Activated CD4-positive, alpha-beta T cell treated with anti-CD3 and anti-CD28 coated beads, Interleukin-2, amount 50 U/mL, for 4 hours (primary cell): ENCODE measurements at places on chromosomes 1 and 21.

- DNase-seq, result peak; percentile 4
Measured at GRCh38 chr1:93219443-93219842, 38.9 kb downstream of the CCDC18 start.

- DNase-seq, result no peak
Measured at GRCh38 chr1:229040630-229041358, 230.1 kb upstream of the RAB4A start.

GRCh38 chr1:166952002-166952746 is 23.2 kb downstream of the ILDR2 start:
- no peak for DNase-seq

- DNase-seq, result peak; percentile 7
Measured at GRCh38 chr1:224433041-224433691, 1.4 kb downstream of the WDR26 start.

DNA sequence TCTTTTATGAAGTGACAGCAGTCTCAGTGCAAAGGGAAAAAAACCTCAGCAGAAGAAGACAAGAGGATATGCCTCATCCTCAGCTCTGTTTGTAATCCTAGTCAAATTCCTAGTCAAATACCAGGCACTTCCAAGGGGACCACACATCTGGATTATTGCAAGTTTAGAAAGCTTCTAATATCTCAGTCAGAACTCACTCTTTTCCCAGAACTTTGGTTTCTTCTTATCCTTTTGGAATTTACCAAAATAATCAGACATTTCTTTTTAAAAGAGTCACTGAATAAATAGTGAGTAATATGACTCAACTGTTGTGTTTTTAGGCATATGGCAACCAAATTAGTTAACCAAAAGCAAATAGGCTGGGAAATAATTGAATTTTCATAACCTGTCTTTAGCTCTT is 47.8 kb downstream of the PRRX1 start:
- DNase-seq, result no peak

DNA sequence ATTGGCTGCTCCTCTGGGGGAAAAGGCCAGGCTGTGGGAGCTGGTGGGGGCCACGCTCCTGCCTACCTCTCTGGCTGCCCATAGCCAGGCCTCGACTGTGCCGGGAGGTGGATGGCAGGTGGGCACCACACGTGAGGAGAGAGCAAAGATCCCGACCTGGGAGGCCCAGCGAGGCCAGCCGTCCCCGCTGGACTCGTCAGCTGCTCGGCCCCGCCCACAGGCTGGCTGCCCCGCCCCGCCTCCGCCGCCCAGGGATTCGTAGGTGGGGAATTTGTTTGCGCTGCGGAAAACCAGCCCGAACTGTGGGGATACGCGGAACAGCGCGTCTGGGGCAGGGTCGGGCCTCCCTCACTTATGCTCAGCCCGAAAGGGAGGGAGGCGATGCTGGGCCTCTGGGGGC is 31.7 kb downstream of the TP73 start:
- no peak for DNase-seq

DNA sequence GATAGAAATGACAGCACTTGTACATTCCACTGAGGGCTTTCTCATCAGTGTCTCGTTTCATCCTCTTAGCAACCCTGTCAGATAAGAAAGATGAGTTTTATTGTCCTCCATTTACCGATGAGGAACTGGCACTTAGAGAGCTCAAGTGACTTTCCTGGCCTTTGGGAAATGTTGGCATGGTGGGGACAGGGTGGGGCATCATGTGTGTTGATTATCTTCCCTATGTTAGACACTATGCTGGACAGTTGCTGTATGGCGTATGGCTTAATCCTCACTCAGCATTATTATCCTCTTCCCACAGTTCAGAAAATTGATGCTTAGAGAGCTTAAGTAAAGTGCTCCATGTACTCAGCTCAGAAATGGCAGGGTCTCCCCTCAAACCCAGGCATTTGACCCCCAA is 163.2 kb downstream of the CAMTA1 start:
- no peak for DNase-seq

DNA sequence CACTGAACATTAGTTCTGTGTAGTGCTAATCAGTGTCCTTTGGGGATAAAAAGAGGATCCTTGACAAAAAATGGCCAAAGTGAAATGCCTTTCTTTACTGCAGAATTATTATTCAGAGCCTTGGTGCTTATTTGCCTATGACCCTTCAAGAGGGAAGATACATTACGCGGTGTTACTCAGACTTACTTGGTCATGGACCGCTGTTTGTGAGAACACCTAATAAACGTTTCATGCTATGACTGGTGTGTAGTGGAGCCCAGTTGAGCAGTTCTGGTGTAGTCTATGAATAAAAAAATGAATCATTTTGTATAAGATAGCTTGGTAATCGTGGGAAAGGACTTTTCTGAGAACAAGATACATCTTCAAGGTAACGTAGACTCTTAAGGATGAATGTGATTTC is 8.3 kb downstream of the NFYC start:
- no peak for DNase-seq

GRCh38 chr1:15650433-15650832 is 33.2 kb downstream of the DDI2 start:
- no peak for DNase-seq

- DNase-seq, result no peak
Measured at GRCh38 chr1:111062624-111063023, 77.3 kb downstream of the DRAM2 start.

DNA sequence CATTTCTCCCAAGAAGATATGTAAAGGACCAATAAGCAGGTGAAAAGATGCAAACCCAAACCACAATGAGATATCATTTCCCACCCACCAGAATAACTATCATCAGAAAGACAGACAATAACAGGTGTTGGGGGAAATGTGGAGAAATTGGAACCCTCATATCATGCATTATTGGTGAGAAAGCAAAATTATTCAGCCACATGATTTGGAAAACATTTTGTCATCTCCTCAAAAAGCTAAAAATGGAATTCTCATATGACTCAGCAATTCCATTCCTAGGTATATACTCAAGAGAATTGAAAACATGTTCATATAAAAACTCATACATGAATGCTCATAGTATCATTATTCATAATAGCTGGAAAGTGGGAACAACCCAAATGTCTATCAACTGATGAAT is 25.1 kb upstream of the RNF186 start:
- DNase-seq, result no peak

- no peak for DNase-seq
Measured at GRCh38 chr1:20733360-20733975, 965 bp upstream of the SH2D5 start.

DNA sequence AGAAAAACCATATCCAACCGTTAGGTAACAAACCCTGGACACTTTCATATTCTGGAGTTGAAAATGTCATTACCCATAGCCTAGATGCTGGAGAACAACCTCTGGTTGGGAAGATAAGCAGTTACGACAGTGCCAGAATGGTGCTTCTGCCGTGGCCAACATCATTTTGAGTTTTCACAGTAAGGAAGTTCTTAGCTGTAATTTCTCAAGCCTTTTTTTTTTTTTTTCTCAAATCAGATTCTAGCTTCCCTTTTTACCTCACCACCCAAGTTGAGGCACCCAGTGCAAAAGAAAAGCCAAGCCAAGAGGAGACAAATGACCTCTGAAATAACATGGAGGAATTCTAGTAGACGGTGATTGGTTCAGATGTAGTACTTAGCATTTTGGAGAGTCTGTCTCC is 21.8 kb downstream of the PPT1 start:
- no peak for DNase-seq

GRCh38 chr1:183734543-183735036 is 70.3 kb upstream of the RGL1 start:
- no peak for DNase-seq

DNA sequence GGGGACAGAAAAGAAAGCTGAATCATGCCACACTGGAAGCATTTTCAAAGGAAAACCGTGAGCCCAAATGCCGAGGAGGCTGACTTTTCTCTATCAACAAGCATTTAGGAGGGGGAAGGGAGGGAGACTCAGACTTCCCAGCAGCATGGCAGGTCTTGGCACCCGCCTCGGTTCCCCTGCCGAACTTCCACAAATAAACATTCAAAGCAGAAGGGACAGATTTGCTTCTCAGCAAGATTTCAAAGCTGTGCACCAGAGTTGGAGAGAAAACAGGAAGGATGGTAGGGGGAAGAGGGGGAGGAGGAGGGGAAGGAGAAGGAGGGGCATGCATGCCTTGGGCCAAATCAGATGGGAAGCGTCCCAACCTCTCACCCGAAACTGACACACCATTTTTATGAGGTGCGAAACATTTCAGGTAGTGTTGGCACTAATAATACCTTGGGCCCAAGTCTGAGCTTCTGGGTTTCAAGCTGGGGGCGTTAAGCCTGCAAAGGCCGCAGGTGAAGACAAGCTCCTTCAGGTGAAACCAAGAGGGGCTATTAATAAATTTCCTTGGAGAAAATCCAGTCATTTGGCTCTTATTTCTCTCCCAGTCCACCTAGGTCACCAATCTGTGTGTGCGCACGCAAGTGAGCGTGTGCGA is 26.4 kb downstream of the ABCA4 start:
- DNase-seq, result no peak

DNA sequence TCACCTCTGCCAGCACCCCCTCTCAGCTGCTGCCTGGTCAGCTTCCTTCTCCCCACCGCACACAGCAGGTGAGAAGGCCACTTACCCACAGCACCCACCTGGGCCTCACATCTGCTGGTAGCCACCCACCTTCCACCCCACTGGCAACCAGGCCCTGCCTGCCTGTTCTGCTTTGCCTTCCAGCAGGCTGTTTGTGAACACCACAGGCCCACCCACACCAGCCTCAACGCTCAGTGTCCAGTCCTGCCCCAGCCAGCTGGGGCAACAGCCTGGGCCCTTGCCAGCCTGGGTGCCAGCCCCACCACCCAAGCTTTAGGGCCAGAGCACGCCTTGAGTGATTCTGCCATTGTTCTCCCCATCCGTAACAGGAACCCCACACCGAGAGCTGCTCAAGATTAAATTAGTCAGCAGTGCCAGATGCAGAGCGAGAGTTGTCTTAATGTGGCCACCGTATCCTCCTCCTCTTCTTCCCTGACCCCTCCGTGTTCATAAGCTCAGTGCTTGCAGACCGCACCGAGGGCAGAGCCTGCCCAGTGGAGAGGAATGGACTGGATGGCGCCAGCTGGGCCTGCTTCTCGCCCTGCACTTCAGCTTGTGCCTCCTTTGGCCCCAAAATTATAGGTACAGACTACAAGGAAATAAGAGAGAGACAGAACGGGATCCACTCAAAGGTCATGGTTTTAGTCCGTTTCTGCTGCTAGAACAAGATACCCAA is 120.3 kb upstream of the COL6A1 start:
- DNase-seq, result no peak
